ENCODE measurements at places on chromosomes 5 and 9.

DNA sequence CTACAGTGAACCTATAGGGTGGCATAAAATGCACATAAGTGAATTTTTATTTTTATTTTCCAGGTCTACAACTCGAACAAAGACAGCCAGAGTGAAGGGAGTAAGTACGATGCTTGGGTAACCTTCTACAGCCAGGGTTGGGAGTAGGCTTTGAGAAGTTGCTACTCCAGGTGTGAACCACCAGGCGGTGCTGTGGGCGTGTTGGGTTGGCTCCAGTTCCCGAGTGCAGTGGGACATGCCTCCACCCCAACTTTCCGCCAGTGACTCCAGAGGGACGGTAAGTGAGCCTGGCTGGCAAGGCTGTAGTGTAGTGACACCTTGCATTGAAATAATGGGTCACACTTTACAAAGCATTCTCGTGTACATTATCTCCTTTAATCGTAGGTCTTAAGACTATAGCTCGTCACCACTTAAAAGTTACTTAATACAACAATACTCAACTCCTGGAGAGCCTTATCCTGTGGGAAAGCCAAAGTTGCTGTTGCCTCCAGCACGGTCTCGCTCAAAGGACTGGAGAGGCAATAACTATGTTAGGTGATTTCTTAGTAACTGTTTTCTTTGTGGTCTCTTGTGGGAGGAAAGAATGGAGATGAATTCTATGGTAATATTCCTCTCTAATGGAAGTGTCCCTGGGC lies 244.0 kb downstream of the ARHGAP26 start:
- DNase-seq: peak; percentile 9

- DNase-seq: no peak
Observed at GRCh38 chr9:75213765-75214164, 125.5 kb downstream of the OSTF1 start.

DNA sequence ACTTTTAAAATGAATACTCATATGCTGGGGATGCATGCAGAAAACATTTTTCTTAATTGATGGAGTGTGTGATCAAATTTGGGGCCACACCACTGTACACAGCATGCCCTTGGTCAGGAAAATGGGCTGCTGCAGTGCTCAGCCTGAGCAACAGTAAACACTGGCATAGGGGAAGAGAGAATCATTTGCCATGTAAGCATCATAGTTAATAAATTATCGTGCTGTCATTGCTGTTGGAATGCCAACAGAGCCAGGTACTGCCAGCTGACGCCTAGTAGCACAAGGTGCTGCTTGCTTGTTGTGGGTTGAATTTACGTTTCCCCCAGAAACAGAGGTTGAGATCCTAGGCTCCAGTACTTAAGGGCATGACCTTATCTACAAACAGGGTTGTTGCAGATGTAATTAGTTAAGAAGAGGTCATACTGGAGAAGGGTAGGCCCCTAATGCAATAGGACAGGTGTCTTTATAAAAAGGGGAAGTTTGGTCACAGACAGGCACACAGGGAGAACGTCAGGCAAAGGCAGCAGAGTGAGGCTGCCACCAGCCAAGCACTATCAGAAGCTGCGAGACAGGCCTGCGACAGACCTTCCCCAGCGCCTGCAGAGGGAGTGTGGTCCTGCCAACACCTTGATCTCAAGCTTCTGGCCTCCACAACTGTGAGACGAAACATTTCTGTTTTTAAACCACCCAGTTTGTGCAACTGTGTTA lies 25.3 kb downstream of the DAP start:
- no peak for DNase-seq

- no peak for DNase-seq
Observed at GRCh38 chr5:130712324-130712723, 452.7 kb downstream of the HINT1 start.
